ENCODE measurements at places on chromosomes 16 and 17.
A peak's percentile ranks its signal among the peaks of the same experiment; 100 is the strongest.

- DNase-seq = no peak
Observed at GRCh38 chr17:11212792-11213191, 28.2 kb upstream of the SHISA6 start.

DNA sequence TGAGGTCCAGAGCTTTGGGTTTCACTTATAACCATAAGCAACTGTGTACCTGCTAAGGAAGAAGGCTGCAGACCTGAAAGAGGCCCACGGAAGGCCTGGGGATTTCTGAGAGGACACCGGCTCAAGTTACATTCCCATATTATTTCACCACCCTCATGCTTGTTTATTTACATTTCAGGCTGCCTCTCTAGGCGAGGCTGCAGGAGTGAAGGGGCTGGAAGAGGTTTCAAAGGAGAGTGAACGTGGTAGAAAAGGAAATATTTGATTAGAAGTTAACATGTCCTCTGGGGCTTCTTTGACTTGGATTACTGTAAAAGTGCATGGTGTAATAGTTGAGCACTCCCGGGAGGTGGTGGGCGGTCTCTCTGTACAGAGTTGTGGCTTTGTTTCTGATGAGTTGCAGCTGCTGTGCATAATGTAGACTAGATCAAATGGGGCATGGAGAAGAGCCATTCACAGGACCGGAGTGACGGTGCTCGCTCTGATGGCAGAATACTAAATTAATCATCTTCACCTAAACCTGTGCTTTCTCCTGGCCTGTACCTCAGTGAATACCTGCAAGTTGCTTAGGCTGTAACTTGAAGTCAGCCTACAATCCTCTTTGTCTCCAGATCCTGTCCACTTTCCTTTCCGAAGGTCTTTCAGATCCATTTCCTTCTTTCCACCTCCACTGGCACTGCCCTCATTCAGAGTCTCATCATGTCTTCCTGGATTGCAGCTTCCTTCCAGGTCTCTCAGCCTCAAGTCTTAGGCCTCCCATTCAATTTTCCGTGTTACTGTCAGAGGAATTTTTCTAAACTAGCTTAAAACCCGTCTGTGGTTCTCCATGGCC lies 1.9 kb upstream of the CPD start:
- DNase-seq = peak; percentile 20

DNA sequence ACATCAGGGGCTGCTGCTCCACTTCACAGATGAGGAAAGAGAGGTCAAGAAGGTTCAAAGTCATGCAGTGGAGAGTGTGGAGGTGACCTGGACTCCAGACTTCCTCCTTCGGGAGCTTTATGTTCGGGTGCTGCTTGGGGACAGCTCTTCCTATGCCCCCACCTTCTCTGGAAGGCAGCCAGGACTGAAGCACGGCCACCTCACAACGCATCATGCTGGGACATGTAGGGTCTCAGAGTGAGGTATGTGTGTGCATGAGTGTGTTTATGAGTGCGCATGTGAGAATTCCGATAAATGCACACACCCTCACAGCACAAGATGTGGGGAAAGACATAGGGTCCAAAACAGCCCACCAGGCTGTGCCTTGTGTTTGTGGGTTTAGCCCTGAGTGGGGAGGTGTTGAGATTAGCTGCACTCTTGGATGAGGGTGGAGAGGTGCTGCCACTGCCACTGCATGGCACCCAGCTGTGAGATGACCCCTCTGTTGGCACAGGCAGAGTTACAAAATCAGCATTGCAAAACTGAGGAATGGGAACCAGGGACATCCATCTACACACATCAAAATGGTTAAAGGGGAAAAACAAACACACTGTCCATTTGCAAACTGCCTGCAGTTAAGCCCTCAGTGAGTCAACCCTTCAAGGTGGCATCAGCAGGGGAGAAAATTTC lies 367.4 kb downstream of the SEC14L1 start:
- DNase-seq = no peak

DNA sequence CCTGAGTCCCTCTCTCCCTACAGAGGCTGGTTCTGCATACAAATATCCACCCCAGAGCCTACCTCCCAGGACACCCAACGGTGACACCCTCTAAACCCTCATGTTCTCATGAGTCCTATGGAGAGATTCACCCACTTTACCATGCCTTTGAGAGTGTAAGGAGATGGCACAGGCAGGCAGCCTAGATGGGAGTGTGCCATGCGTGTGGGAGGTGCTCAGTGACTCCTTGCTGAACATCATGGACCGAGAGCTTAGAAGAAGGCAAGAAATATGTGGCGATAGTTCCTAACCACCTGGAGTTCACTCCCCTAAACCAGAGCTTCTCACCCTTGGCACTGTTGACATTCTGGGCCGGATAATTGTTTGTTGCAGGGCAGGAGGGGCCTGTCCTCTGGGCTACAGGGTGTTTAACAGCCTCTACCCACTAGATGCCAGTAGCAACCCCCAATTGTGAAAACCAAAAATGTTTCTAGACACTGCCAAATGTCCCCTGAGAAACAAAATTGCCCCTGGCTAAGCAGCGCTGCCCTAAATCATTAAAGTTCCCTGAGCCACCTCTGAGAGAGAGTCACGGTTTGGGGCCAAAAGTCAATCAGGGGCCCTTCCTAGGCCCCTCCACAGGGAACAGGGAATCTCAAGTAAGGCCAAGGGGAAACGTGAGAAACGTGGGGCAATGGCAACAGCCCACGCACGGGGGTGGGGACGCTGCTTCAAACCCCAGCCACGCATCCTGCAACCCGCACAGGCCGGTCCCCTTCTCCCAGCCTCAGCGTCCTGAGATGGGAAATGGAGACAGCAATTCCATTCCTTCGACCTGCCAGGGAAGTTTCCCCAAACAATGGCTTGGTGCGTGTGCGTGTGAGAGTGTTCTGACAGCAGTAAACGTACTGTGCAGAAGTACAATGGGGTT lies 66.8 kb downstream of the C16orf78 start:
- no peak for DNase-seq

GRCh38 chr17:3594051-3594800 lies 15.0 kb downstream of the TRPV1 start:
- no peak for DNase-seq

DNA sequence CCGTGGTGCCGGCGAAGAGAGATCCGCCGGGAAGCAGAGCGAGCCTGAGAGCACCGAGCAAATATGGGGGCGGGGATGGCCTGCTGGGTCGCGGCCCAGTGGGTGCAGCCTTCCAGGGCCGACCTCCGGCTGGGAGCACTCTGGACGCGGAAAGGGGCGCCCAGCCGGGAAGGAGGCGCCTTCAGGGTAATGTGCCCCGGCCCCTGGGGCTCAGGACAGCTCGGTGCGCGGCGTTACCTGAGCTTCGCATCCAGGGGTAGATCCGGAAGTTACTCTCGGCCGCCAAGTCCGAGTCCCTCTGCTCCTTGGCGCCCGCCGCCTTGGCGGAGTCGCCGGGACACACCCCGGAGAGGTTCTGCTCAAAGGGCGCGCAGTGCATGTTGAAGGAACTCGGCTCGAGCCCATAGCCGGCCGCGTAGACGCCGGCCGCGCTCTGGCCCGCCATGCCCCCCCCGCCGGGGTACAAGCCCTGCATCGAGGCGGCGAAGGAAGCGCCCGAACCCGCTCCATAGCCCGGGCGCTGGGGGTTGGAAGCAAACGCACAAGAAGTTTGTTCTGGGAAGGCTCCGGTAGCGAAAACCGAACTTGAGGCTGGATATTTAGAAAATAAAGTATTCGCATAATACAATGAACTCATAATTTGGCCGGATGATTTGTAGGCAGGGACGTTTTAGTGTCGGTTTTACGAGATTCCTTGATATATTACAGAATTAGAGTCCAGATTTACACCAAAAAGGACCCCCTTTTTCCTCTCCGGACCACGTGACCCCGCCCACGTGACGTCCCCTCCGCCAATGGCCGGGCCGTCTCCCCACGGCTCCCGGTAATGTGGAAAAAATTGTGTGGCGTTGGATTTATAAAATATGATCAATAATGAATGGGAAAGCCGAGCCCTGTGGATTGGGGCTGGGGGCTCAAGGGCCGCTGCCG lies at the start of gene HOXB7:
TSS of gene HOXB7 (minus strand) at position 736 of the 930 bp plus-strand sequence. CDS start at position 637, 99 bp downstream.
- DNase-seq = no peak

GRCh38 chr17:40437095-40437732 lies 6.0 kb upstream of the IGFBP4 start:
- DNase-seq = no peak
